ENCODE measurements at places on chromosomes 13 and 19. TPM values are rescaled to one million over a fixed set of nuclear protein-coding genes. Genes with fewer than 3 reads are reported as not detected.

DNA sequence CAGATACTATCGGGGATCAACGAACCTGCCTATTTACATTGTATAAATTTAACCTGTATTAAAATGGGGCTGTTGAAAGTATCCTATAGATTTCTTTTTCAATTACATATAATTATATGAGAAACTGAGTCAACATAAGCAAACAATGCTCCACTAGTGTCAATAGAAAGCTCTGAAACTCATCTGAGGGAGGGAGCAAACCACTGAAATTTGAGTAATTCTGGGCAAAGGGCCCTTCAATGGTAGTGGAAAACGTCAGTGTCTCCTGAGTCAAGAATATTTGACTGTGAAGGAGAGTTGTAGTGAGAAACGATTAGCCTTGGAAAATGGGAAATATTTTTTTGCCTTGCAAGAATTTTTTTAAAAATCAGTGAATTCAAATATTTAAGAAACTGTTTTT is 17.6 kb upstream of the VN1R4 start:
- no peak for DNase-seq

- no peak for DNase-seq
Observed at GRCh38 chr13:66532146-66532545, 698.0 kb downstream of the PCDH9 start.

DNA sequence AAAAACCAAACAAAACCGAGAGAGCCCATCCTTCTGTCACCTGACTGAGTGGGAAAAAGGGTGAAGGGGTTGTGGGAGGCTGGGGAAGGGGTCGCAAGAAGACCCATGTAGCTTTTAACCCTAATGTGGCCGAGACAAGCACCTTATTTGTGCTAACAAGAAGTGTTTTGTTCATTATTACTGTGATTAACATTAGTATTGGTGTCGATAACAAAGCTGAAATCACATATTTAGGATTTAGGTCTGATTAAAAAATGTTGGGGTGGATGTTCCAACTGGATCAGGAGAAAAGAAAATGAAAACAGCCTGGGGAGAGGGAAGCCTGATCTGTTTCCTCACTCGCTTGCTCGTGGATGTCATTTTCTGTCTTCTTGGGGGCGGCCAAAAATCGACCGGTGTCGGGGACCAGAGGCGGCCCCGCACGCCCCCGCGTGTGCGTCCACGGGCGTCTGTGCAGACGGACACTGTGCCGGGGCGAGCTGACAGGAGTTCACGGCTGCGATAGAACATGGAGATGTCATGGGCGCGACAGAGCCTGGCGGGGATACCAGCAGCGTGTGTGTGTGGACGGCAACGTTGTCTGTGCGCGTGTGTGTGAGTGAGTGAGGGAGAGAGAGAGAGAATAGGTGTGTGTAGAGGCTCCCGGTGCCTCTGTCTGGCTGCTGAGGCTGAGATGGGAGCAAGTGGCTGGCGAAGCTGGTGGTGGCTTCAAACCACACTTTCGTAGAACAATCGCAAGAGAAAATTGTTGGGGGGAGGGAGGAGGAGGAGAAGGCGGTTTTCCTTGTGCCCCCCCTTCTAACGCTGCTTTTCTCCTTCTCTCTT is 29.1 kb downstream of the NFIX start:
- DNase-seq = no peak

- no peak for DNase-seq
Observed at GRCh38 chr13:27962128-27962841, 6.8 kb downstream of the CDX2 start.

DNA sequence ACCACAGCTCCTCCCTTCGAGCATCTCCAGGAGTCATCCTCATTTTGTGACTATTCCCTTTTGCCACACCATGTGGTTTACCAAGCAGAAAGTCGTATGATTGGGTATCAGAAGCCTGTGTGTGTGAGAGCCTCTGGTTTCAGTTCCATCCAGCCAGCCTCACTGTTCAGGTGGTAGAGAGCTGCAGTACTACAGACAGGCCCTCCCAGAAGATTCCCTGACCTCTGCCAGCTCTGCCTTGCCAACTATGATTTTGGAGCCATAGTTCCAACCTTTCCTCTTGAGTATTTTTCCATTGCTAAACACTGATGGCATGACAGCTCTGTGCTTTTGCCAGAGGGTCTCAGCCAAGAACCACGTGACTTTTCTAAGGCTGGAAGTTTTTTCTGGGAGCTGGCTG is 82.5 kb downstream of the DHRS12 start:
- DNase-seq = no peak

DNA sequence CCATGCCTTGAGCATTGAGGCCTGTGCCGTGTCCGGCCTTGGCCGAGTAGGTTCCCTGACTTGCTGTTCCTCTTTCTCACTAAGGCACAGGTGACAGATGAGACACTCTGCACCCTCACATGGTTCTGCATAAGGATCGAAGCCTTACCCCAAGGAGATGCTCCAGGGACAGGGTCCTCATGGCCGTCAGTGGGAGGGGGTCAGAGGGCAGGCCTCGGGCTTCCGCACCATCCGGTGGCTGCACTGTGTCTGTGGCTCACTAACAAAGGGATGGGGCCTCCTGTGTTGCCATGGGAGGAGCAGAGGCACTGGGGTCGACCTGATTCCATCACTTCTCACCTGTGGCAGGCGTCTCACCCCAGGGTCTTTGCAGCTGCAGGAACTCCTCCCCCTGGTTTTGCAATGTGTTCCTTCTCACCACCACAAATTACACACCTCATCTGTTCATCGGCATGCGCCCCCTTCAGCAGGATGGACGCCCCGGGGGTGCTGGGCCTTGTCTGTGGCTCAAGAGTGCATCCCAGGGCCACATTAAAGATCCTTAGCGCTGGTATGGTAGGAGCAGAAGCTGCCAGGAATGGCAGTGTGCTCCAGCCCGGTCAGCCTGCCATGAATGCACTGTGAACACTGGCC is 113.3 kb upstream of the SOX1 start:
- DNase-seq = no peak

NPHS1 gene
- not detected for total RNA-seq

SHISA2 gene
- total RNA-seq = 4.3 TPM

DNA sequence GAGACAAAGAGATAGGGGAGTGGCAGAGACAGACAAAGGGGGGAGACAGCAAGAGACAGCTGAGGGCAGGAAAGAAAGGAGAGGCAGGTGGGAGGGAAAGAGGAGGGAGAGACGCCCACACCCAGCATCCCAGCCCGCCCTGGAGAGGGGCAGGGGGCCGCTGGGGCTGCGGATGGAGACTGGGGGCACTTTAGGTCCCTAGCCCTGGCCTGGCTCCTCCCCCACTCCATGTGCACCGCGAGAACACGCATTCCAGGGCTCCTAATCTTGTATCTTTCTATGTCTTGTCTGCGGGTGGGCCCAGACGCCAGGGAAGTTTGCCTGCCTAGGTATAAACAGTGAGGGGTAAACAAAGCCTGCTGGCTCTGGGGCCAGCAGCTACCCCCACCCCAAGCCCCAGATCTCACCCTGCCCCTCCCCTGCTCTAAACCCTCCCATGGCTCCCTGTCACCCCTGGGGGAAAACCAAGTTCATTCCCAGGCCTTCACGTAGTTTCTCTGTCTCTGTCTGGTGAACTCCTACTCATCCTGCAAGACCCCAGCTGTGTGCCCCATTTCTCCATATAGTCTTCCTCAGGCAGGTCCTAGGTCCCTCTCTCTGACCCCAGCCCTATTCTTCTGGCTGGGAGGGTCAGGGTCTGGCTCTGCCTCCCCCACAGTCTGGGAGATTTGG is 5.7 kb downstream of the TLE5 start:
- no peak for DNase-seq

NLRP11 gene
- total RNA-seq = not detected

STK24 gene
- 55.6 TPM for total RNA-seq

- DNase-seq = no peak
Observed at GRCh38 chr13:67515895-67516294, 285.8 kb upstream of the PCDH9 start.

- DNase-seq = no peak
Observed at GRCh38 chr13:111661776-111662175, 341.3 kb downstream of the TEX29 start.

CCNE1 gene
- 6.5 TPM for total RNA-seq

DNA sequence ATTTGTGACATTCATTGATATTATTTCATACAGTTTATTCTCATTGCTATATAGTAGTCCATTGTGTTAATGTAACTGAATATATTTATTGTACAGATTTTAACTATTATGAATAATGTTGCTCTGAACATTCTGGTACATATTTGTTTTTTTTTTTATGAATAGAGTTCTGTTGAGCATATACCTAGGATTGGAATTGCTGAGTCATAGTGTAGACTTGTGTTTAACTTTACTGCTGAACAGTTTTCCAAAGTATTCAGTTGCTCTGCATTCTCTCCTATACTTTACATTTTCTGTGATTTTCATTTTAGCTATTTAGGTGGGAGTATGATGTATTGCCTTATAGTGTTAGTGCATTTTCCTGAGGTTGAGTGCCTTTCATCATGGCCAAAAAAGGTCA is 97.5 kb downstream of the MAB21L1 start:
- no peak for DNase-seq

PRR22 gene
- total RNA-seq = 0.33 TPM

GRCh38 chr19:51324167-51324481 is 12.7 kb downstream of the IGLON5 start:
- no peak for DNase-seq

YJU2 gene
- total RNA-seq = 20.4 TPM

SIGLEC14 gene
- not detected for total RNA-seq

- no peak for DNase-seq
Observed at GRCh38 chr13:63305641-63306133, 1890.0 kb upstream of the PCDH20 start.

GRCh38 chr13:99542788-99543406 is 41.6 kb downstream of the TM9SF2 start:
- DNase-seq = no peak

GRCh38 chr19:45283443-45284033 is 32.5 kb downstream of the MARK4 start:
- no peak for DNase-seq

DNA sequence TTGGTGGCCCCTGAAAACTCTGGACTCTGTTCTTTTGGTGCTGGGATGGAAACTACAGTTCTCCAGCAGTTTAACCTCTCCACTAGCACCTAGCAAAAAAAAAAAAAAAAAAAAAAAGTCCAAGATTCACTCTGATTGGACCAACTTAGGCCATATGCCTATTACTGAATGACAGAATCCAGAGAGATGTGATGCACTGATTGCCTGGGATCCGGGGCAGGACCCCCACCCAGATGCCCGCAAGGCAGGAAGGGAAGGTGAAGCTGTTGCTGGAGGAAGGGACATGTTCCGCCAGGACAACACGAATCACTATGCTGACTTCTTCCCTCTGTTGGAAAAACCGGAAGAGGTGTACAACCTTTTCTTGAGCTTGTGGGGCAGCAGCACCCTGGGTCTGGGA is 152.5 kb upstream of the ZNF536 start:
- DNase-seq = no peak

- no peak for DNase-seq
Observed at GRCh38 chr13:76936763-76937162, 11.5 kb upstream of the ACOD1 start.

DNA sequence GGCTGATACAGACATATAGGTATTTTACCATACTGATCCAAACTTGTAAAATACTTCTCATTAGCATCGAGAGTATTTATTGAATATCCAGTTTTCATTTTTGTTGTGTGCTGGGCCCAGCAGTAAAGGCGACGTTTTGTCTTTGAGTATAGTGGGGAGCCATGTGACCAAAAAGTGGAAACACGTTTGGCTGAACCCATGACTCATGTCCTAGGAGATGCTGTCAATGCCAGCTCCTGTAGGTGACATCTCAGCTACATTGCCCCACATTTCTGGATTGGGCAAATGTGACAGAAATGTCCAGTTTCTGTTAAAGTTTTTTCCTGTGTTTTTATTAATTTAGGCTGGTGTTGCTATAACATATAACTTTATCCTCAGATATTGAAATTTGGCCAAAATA is 26.1 kb upstream of the GTF3A start:
- DNase-seq = no peak

DNA sequence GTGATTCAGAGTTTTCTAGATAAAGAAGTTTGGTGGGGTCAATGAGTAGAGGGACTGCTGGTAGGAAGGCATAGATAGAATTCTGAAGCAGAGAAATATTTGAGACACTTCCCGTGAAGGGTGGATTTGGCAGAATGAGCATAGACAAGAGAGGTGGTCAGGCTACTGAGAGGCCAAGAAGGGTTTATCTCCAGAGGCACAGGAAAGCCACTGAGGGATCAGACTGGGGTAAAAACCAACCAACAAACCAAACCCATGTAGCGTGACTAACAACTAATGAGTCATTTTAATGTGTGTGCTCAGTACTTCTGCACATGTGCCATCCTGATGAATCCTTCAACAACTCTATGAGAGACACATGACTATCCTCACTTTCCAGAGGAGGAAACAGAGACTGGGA is 60.0 kb upstream of the SERP2 start:
- DNase-seq = no peak

DNA sequence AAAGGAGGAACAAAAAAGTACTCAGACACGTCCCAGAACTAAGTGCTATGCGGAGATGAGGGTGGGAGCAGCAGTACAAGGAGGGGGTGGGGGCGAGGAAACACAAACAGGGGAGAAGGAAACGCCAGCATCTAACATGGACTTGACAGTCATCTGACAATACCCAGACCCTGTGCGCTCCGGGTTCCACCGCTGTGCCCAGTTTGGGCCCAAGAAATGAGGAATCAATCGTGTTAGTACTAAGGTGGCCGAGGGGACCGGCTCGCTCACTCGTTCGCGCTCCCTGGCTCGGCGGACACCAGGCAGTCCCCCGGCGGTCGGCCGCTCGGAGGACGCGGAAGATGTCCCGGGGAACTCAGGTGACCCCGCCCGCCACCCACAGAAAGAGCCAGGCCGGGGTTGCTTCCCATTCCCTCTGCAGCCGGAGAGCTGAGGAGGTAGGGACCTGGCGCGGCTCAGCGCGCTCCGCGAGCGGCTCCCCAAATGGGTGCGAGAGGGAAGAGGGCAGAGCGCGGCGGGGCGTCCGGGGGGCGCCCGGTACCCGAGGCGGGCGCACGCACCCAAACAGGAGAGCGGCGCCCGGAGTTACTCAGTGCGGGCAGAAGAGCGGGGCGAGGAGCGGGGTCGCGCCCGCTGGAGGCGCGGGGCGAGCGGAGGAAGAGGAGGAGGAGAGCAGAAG is 616 bp downstream of the TSHZ3 start:
- no peak for DNase-seq

C5AR2 gene
- 0.07 TPM for total RNA-seq

CFAP97D2 gene
- total RNA-seq = not detected

- DNase-seq = no peak
Observed at GRCh38 chr13:33290421-33290965, 4.9 kb upstream of the STARD13 start.

ZFP36 gene
- total RNA-seq = 0.59 TPM

LIG1 gene
- total RNA-seq = 57.6 TPM

GRCh38 chr13:108281901-108282300 is 12.4 kb downstream of the TNFSF13B start:
- no peak for DNase-seq

DNA sequence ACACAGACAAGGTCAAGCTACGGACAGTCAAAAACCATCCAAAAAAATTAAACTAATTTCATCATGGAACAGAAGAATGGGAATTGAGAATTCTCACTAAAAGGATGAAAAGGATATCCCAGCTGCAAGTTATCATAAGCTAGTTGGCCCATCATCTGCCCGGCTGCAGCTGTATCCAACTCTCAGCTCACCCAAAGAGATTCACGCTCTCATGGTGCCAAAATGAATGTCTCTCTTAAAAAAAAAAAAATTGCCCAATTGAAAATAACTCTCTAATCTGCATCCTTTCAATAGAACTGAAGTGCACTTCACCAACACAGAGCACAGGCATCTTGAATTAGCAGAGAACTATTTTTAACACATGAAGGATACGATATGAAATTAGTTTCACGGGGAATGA is 20.0 kb downstream of the ENOX1 start:
- DNase-seq = no peak

GRCh38 chr19:31300422-31300821 is 48.8 kb downstream of the TSHZ3 start:
- DNase-seq = no peak

- no peak for DNase-seq
Observed at GRCh38 chr13:42168496-42168895, 103.5 kb upstream of the AKAP11 start.
